H1 (cell line): ENCODE measurements at places on chromosomes 3 and 15.
A peak's percentile ranks its signal among the peaks of the same experiment; 100 is the strongest.

GRCh38 chr3:197567904-197568681 lies 12.3 kb upstream of the BDH1 start:
- no peak for DNase-seq

- no peak for DNase-seq
These were observed 601.7 kb upstream of the AGTR1 start for GRCh38 chr3:148095962-148096361.

GRCh38 chr15:66630801-66631351 lies 65.1 kb upstream of the LCTL start:
- no peak for DNase-seq

GRCh38 chr3:171695426-171695825 lies 114.9 kb downstream of the PLD1 start:
- no peak for DNase-seq

- no peak for DNase-seq
These were observed 123.9 kb downstream of the RAB11A start for GRCh38 chr15:65993236-65993635.

DNA sequence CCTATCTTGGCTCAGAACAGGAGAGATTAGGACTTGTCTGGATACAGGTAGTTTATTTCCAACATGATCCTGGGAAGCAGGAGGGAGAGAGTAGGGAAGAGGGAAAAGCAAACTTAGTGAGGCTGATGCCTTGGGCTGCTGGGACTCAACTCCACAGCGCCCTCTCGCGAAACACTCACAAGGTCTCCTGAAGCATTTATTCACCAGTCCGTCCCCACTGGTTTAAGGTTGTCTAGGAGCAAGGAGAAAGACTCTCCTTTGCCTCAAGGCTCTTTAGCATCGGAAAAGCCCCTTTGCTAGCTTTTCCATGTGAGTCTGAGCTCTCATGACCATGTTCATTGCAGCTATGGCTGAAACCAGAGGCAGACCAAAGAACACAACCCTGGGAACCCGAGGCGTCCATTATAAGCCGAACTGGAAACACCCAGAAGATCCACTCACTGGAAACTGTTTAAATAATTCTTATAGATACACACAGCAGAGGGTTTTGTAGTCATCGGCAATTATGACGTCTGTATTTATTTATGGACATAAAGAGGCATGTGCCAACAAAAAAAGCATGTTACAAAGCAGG lies 244.5 kb downstream of the CD47 start:
- peak; percentile 57 for DNase-seq

DNA sequence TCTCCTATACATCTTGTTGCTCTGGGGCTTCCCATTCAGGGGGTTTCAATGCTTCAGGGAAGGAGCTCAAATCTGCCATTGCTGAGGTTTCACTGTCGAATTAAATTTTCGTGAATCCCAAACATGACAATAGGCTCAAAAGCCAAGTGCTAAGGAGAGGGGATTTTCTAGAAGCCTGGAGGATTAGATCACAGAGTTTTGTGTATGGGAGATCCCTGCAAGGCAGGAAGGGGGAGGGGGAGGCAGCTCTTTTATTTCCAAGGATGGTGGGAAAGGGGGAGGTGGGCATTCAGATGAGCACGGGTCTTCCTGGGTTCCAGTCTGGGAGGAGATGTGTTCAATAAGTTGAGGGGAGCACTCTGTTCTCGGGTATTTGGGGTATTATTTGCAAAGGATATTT lies 69.9 kb upstream of the DLG1 start:
- no peak for DNase-seq

GRCh38 chr3:16272588-16272987 lies 7.6 kb downstream of the OXNAD1 start:
- no peak for DNase-seq

DNA sequence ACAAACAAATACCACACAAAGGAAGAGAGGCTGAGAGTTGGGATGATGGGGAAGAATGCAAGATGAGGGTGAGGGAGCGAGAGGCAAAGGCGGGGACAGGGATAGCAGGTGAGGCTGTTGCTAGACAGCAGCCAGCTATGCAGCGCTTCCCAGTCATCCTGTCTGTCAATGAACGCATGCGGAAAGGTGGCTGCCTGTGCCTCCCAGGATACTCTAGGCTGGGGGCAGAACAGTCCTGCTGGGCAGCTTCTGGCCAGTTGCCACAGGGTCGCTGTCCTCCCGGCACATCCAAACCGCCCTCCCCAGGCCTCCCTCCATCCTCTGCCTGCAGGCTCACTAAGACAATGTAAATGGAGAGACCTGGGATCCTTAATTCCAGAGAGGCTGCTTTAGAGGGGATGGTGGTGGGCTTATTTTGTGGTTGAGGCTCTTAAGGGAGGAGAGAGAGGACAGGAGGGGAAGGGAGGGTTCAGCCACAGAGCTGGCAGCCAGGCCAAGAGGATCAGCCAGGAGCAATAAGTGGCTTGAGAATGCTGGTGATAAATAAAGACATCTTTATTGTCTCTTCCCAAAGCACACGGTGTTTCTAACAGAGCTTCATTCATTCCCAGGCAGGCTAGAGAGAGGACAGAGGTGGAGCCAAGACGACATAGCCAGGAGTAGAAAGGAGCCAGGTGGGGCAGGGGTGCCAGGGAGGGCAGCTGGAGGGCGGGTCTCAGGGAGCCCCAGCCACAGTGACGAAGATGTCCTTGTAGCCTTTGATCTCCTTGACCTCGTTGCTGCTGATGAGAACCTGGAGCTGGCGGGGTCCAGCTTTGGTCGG lies 9.2 kb upstream of the TGM5 start:
- no peak for DNase-seq

DNA sequence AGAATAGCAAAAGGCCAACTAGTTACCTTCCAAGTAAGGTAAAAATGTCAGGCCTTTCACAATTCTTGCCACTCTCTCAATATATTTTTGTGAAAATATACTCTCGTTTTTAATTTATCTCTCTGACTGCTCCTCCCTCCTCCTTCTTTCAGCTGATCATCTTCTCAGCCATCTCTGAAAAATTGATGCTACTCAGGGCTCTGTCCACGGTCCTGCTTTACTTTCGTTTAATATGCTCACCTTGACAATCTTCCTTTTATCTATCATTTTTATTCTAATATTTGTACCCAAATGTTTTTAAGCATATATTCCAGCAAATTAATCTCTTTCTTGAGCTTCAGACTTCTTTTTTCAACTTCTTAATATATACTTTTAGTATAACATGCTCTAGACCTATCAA lies 1362.1 kb downstream of the ROBO1 start:
- no peak for DNase-seq

DNA sequence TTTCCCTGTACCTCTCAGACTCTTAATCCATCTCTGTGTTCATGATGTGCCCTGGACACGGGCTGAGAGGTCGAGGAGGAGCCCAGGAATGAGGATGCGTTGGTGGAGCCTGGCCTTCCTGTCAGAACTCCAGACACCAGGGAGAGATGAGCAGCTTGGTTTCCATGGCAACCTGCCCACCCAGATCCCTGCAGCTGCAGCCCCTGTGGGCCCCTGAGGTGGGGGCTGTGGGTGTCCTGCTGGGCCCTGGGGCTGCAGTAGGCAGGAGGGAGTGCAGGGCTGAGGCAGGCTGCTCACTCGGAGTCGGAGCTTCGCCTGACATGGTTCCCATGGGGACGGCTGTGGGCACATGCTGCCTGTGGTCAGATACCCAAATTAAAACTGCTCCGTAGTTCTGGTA lies 7.7 kb upstream of the SCN10A start:
- no peak for DNase-seq

GRCh38 chr15:58934521-58934920 lies 1.0 kb upstream of the SLTM start:
- DNase-seq: no peak

GRCh38 chr3:176906046-176906905 lies 291.0 kb downstream of the TBL1XR1 start:
- no peak for DNase-seq

GRCh38 chr3:116872688-116873087 lies 163.1 kb downstream of the TUSC7 start:
- DNase-seq: no peak

GRCh38 chr3:53065841-53066480 lies 20.1 kb upstream of the SFMBT1 start:
- DNase-seq: no peak

DNA sequence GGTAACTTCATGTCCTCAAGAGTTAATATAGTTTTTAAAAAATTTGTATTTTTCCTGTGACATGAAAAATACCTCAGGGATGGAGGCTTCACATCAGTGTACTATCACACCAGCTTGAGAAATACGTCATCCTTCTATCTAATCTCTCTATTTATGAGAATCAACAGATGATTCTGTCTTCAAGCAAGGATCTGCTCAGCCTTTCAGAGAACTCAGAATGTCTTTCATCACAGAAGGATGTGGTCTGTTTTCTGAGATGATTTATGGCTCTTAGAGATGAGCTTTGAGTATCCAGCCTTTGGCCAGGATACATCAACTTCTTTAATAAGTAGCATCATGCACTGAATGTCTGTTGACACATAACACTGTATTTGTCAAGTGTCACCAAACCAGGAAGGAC lies 193.9 kb downstream of the DTWD1 start:
- no peak for DNase-seq

- DNase-seq: no peak
These were observed 172.0 kb downstream of the RBMS3 start for GRCh38 chr3:29452934-29453283.

DNA sequence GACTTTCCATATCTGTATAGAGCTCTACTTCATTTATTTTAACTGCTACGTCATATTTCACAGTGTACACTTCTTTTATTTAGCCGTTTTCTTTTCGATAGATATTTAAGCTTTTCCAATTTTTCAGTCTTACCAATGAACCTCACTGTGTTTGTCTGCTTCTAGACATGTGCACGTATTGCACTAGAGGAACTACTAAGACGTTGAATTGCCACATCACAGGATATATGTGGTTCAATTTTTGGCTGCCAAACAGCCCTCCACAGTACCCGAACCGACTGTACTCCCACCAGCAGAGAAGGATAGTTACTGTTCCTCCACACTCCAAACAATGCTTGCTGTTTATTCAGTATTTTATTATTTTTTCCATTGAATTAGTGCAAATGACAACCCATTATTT lies 2.0 kb downstream of the NR1I2 start:
- DNase-seq: no peak

DNA sequence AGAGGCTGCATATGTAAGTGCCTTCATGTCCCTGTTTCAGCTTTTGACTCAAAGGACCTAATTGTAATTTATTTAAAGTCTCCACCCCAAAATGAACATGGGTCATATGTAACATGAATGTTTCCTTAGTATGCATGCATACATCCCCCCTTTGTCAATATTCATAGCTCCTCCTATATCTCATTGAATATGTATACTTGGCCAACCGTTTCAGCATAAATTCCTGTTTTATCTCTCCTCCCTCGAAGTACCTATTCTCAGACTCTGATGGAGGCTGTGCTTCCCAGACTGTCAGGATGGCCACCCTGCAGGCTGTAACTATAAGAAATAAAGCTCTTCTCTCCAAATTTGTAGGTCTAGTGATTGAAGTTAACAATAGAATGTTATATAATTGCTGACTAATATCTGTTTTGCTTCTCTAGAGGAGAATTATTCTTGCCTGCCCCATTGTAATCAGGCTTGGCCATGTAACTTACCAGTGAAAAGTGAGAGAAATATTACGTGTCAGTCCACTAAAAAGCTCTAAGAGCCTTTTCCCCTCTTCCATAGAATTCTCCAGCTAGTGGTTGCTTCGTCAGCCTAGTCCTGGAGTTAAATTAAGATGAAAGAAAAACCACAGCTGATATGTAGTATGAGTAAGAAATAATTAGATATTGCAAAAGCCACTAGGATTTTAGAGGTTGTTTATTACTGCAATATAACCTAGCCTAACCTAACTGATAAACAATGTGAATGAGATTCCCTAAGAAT lies 245.1 kb downstream of the ZNF385D start:
- DNase-seq: no peak

DNA sequence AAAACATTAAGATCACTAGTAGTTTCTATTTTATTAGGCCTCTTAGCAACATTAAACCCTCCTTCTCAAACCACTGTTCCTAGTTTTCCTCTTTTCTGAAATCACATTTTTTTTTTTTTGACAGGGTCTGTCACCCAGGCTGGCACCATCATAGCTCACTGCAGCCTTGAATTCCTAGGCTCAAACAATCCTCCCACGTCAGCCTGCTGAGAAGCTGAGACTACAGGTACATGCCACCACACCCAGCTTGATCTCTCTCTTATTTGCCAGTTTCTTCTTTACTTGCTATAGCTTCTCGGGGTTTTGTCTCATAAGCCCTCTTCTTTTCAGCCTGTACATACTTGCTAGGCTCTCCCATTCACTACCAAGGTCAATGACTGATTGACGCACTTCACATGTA lies 28.0 kb downstream of the SENP8 start:
- peak; percentile 27 for DNase-seq

GRCh38 chr3:100081986-100082692 lies 32.2 kb downstream of the FILIP1L start:
- no peak for DNase-seq

DNA sequence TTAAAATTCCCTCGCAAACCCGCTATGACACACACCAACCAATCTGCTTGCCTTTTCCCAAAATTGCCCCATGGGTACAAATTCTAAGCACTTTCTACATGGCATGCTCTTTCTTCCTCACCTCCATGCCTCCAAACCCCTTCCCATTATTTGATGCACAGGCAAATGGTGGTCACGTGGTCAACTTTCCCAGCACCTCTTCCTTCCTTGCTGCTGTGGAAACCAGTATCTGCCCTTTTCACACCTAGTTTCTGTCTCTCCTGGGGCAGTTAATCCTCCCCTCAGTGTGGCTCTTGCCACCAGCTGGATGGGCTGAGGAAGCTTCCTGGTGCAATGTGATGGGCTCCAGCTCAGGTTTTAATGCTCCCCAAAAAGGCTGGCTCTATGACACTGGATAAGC lies 38.4 kb upstream of the ST8SIA2 start:
- no peak for DNase-seq

DNA sequence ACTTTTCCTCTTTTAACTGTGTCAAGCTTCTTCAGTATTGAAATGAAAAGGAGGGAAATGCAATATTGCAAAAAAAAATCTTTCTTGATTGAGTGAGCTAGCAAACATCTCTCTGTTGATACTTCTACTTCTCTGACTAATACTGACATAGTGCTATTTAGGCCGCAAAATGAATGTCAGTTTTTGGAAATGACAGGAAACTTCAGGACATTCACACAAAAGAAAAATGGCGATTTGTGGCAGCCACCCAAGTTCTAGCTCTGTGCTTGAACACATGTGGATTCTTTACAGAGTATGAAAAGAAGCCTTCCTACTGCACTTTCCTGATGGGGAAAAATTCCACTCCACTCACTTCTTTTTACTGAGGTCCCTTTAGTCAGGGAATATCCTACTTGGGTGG lies 486.8 kb upstream of the ALCAM start:
- DNase-seq: no peak

DNA sequence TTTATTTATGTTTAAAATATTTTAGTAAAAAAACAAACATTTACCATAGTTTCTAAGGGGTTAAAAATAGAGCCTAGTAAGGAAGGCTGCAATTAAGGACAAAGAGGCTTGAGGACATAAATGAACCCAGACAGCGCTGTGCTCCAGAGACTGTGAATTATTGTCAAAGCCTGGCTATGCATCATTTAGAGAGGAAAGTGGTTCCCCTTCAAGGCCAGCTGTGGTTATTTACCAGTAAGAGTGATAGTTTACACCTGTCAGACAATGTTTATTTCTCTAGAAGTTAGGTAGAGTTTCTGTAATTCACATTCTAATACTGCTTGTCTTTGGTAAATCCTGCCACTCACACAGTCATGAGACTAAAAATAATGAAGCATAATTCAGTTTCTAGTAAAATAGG lies 32.4 kb upstream of the PIK3R4 start:
- DNase-seq: no peak
